GDM1 (cell line): ENCODE measurements at places on chromosomes 11 and 22.

- no peak for DNase-seq
These were observed 758 bp downstream of the MCAM start for GRCh38 chr11:119316016-119316728.

DNA sequence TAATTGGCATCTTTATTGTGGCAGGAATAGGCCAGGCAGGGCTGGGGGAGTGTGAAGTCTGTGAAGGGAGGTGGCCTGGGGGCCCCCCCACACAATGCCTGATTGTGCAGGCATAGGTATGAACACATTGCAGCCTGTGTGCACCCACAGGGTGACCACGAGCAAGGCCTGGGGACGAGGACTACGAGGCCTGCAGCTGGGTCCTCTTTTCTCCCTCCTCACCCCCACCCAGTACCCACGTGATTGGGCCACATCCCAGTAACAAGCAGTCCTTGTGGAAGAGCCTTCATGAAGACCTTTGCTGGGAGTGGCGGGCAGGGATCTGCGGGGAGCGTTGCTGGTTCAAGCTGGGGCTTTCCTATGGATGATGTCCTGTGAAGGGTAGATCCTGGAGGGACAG lies 29.3 kb downstream of the ZBTB16 start:
- no peak for DNase-seq

DNA sequence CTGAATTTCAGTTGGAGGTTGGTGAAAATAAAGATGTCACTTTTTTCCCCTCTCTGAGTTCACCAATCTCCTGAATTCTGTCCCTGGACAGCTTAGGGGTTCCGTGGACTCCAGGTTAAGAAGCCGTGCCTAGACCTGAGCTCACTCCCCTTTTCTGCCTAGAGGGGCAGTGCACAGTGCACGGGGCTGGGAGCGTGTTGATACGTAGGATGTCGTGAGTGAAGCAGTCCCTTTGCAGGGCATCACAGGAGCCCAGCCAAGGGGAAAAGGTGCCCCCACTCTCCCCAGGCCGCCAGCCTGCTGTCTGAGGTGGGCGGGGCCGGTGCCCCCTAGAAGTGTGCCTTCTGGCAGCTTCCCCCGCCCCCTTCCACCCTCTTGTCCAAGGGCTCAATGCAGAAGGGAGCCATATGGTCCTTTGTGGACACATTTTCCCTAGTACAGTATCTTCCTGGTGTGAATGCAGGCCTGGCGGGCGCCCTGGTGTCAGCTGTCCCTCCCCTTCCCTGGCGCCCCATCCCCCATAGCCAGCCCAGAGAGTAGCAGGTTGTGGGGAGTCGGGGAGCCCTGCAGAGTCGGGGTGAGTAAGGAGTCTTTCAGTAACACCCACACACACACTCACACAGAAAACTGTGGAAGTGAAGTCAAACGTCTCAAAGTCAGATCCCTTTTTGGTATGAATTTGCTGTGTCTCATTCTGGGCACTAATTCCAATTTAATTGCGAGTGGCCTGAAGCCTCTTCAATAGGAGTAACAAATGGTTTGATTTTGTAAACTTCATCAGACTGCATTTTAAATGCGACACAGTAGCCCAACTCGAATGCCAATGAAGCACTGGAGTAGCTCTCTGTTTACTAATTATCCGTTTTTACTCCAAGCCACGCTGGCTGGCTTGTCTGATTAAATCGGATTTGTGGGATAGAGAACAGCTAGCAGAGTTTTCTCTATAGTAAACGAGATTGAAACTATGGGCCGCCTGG lies 67.5 kb upstream of the NNMT start:
- no peak for DNase-seq

- no peak for DNase-seq
These were observed 33.9 kb upstream of the PANX2 start for GRCh38 chr22:50136581-50137015.

- DNase-seq = no peak
These were observed 2.9 kb downstream of the AMBRA1 start for GRCh38 chr11:46590740-46591605.

DNA sequence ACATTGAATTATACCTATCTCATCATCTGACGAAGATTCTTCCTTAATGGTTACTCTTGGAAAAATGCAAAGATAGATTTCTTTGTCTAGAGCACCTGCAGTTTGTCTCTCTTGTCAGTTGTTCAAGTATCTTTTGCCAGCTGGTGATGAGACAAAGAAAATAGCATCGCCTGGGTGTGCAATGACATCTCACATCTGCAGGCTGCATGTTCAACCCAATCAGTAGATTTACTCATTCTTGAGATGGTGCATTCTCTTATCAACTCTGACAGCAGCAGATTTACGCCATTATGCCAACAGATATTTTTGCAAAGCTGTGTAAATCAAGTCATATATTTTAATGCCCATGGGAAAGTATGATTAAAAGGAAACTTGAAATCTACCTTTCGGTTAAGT lies 164.6 kb upstream of the PDGFD start:
- no peak for DNase-seq

GRCh38 chr22:41512421-41513194 lies 31.7 kb downstream of the POLR3H start:
- no peak for DNase-seq

DNA sequence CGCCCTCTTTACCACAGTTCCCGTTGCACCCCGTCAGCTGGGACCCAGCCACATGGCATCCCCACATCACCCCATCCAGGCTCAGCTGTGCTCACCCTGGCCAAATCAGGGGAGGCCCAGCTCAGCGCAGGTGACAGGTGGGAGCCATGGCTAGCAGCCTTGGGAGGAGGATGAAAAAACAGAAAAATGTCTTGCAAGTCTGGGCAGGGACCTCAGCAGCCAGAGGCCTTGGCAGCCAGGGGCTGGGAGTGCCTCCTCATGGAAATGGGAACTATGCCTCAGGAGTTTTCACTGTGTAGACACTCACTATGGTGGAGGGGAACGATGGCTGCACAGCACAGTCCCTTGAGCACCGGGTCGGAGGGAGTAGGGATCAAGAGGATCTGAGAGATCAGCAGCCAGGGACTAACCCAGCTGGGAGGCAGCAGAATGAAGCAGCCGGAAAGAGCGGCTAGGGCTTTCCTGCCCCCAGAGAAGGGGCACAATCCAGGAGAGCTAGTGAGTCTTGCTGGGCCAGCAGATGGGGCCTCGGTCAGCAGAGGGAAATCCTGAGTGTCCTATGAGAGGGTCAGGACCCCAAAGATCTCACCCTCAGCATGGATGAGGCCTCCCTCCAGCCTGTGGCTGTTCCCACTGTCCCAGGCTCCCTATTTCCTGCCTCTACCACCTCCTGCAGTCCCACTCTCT lies 6.2 kb upstream of the FTH1 start:
- no peak for DNase-seq

DNA sequence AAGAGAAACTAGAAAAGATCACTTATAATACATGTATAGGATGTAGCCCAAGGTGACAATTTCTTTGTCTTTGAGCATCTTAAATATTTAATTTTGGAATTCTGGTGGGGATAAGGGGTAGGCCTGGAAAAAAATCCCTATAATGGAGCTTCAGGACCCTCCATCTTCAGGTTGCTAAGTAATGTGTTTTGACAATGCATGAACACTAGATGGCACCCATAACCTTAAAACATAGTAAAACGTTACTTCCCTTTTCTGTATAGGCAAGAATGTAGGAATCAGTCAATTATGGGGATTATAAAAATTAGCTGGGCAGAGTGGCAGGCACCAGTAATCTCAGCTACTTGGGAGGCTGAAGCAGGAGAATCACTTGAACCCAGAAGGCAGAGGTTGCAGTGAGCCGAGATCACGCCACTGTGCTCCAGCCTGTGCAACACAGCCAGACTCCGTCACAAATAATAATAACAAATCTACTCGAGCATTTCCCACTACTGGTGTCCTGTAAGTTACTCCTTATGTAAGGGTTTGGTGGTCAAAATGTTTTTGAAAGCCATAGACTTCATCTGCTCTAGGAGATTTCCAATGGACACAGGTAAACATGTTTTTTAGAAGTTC lies 541.9 kb upstream of the CCDC90B start:
- DNase-seq = peak; percentile 19

- no peak for DNase-seq
These were observed 36.5 kb downstream of the MADD start for GRCh38 chr11:47306484-47306844.

- no peak for DNase-seq
These were observed 184.1 kb upstream of the ARHGAP20 start for GRCh38 chr11:110896358-110896757.

DNA sequence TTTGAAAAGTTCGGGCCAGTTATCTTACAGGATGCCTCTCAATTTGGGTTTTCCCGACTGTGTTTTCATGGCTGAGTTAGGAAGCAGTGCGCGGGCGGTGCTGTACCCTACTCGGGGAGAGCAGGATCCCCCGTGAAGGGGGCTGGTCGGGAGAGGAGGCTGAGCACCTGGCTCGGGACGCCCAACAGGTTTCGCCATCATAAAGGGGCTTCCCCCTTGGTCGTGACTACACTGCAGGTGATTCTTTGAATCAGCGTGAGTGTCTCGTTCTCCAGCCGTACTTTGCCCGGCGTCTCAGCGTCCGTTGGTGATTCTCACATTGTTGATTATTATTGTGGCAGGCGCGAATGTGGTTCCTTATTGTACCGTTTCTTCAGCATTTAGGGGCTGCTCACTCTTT lies 46.6 kb downstream of the ST14 start:
- no peak for DNase-seq

DNA sequence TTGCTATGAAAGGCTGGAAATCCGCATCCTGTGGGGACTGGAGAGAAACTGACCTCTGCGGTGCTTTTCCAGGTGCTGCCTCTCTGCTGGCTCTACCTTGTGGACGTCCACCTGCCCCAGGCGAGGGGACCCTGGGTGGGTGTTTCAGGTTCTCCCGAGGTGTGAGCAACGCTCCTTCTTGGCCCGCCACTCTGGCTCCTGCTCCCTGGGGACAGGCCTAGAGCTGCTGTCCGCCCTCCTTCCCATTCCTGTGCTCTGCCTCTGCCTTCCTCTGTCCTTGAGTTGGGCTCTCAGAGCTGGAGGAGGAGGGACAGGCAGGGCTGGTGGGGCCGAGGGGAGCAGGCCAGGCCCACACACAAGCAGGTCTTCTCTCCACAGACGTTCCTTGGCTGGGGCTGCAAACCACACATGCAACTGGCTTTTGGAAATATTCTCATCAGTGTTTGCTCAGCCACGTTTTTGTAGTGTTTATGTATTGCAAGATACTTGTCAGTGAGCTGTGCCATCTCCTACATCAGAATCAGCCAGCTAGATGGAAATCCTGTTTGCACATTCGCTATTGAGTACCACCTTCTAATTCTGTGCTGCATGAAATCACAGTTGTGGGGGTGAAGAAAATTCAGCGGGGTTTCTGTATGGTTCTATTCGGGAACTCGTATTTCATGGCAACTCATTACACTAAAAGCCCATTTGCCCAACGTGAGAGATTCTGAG lies 1115.0 kb downstream of the BRD1 start:
- DNase-seq = no peak

DNA sequence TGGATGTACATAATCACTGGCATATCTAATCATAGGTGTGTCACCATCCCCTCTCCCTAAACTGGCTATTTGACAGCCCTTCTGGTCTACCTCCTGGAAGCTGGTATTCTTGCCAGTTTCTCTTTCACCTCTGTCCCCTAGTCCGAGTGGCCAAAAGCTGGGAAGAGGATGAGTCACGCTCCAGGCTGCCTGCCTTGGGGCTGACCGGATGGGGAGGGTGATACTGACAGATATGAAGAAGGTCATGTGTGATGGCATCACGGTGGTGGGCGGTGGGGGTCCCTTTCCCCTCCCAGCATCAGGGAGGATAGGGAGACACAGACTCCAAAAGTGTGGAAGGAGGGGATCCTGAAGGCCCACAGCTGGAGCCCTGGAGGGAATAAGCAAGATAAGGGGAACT lies 4.8 kb downstream of the OAF start:
- no peak for DNase-seq

GRCh38 chr22:42300259-42301076 lies 30.0 kb upstream of the TCF20 start:
- peak; percentile 48 for DNase-seq

DNA sequence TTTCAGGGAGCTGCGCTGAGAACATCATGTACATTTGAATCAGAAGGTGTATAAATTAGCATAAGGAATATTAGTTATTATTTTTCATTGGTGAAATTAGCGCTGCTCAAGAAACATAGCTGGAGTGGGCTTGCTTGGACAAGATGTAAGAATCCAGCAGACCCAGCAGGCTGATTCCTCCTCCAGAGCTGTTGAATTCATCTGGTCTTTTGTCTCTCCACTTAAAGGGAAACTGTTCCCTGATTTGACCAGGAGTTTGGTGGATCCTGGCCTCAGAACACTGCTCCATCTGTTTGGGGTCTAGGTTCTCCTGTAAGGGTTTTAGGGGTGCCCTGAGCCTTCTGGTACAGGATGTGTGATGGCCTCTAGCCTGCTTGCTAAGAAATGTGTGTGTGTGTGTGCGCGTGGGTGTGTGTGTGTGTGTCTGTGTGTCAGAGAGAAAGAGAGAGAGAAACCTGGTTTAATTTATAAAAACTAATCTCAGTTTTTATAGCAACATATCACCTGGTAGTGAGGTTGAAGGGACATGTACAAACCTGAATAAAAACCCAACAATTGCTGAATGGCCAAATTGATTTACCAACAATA lies 8.3 kb upstream of the SORL1 start:
- DNase-seq = no peak

- no peak for DNase-seq
These were observed 5.0 kb downstream of the DGKZ start for GRCh38 chr11:46352063-46352841.

GRCh38 chr11:19577976-19578619 lies 134.5 kb upstream of the NAV2 start:
- DNase-seq = no peak

GRCh38 chr22:38608992-38609750 lies 39.2 kb upstream of the DMC1 start:
- no peak for DNase-seq

DNA sequence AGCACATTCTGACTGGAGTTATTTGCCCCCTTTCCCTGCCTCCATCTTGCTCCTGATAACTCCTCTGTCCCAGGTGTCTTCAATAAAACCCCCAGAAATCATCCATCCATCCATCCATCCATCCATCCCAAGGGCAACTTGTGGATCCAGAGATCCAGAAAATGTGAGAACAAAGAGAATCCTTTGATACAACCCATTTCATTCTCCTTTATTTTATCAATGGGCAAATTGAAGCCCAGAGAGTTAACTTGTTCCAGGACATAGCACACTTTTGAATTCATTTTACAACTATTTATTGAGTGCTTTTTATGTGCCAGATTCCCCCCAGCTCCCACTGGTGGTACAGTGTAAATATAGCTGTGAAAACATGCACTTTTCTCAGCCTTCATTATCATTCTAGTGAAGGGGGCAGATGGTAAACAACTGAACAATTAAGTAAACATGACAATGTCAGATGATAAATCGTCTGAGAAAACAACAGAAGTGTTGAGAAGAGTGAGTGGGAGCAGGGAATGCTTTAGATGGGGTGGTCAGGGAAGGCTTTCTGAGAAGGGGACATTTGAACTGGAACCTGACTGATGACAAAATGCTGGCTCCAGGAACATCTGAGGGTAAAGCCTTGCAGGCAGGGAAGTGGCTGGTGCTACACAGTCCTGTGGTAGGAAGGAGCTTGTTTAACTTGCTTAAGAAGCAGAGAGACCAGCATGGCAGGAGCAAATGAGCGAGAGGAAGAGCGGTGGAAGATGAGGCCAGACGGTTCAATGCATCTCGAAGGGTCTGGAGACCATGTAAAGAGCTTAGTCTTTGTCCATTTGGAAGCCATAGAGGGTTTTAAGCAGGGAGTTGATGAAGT lies 80.0 kb upstream of the TIMP3 start:
- DNase-seq = no peak

GRCh38 chr22:41092847-41093411 lies 537 bp downstream of the EP300 start:
- DNase-seq = no peak
